NCI-H748 treated with DMSO at 0.1 percent for 48 hours (cell line): ENCODE measurements at places on chromosomes 5 and 9.

DNA sequence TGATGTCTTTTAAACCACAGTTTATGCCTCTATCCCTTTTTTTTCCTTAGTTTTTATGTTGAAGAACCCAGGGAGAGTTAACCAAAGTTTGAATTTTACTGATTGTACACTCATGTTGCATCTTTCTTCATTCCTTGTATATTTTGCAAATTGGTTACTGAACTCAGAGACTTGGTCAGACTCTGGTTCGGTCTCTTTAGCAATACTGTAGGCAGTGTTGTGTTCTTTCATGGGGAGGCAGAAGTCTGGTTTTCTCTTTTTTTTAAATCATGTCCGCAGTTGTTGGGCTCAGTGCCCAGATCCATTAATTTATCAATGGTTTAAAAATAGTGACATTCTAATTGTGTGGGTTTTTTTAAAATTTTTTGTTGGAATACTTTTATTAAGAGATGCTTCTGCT is 23.4 kb downstream of the UBE2R2 start:
- DNase-seq: no peak

DNA sequence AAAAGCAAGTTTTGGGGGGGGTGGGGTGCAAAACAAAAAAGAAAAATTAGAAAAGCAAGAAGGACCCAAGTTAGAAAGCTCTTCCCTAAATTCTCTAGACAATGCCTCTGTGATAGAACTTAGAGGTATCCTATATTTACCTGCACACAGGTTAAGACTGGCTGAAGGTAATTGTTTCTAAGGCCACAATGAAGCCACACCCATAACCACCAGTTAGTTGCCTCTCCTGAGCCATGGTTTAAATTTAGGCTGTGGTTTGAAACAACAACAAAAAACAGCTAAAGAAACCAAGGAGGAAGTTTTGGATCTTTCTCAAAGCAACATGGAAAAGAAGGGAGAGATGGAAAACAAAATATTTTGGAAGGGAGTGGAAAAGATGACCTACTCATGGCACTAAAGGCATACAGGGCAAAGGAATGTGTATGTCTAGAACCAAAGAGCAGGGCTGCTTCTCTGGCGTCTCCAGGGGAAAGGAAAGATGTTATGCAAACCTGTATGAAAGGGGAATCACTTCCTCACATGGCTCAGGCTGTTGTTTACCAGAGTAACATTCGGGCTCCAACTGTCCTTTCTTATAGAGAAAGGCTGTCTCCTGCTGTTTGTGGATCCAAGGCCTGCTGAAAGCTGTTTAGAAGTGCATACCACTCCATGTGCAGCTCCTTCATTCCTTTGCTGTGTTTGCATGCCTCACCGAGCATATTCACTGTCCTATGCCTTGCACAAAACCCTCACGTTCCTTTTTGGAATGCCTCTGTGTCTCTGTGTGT is 408.9 kb upstream of the MPDZ start:
- no peak for DNase-seq

GRCh38 chr5:73234204-73234555 is 61.2 kb downstream of the TMEM174 start:
- no peak for DNase-seq

GRCh38 chr5:159337016-159337955 is 7.0 kb upstream of the IL12B start:
- no peak for DNase-seq

DNA sequence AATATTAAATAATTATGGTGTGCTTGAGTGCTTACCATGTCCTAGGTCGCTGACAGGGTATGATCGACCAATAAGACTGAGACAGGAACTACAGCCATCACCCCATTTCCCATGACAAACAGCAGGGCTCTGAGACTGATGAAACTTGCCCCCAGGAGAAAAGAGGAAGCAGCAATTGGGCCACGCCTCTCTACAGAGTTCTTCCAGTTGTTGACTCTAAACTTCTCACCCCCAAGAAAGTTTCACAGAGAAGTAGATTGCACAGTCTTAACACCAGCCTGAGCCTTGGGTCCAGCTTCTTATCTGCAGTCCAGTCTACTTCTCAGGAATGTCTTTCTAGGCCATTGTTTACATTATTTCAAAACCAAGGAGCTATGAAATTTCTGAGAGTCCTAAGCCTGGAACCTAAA is 182.2 kb upstream of the ANKRD55 start:
- no peak for DNase-seq

- DNase-seq: peak; percentile 89
These were observed 45.7 kb upstream of the IRX2 start for GRCh38 chr5:2797160-2797559.

GRCh38 chr5:66814146-66814991 is 218.2 kb downstream of the MAST4 start:
- DNase-seq: peak; percentile 44

DNA sequence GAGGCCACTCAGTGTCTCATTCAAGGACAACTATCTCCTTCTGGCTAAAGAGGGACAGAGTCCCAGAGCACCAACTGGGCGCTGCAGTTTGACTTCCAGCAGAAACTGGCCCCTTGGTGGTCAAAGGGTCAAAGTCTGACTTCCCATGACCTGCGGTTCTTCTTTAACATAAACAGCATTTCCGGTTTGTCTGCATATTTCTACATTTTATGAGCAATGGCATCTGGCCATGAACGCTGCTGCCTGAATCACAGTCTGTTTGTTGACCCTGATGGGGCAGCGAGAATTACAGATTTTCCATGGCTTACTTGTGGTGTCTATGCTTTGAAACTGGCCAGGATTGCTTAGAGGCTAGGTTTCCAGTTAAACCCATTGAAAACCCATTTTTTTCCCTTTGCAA is 1.3 kb downstream of the TNFSF15 start:
- no peak for DNase-seq

- DNase-seq: no peak
These were observed 2.1 kb downstream of the ARHGEF37 start for GRCh38 chr5:149583394-149583793.

DNA sequence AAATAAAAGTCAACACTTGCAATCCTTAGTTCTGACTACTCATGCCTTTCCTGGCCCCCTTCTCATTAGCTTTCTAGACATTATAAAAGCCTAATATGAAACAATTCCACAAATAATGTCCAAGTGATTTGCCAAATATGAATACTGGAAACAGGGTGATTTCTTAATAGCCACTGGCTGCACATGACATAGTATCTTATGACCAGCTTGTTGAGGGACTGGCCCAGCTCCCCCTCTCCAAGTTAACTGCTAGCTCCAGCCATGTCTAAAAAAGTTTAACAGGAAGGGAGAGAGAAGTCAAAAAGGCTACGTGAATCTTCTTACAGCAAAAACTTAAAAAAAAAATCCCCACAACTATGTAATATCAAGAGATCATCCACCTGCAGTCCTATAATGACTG is 1.5 kb downstream of the CERT1 start:
- no peak for DNase-seq

DNA sequence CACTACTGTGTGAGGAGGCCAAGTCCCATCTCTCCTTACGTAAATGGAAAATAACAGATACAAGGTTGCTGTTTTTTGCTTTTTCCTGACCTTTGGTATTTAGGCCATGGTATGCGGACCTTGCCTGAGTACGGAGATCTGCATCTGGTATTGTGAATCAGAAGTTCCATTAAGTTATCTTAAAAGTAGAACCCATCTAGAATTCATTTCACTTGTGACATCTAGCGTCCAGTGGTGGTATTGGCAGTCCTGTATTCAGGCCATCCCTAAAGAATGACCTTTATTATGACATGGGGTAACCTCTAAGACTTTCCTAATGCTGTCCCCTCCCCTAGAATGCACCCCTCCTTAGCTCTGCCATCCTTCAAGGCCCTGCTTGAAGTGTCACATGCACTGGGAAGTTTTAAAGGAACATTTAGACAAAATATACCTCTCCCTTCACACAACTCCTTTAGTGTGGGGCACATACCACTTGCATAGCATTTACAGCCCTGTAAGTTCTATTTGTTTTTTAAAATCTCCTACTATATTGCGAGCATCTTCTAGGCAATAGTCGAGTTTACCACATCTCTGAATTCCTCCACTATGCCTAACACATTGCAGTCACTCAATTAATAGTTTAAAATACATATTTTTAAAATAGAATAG is 1.9 kb upstream of the SPDL1 start:
- DNase-seq: peak; percentile 44

GRCh38 chr5:76805821-76806505 is 12.9 kb upstream of the F2RL1 start:
- no peak for DNase-seq

- peak; percentile 35 for DNase-seq
These were observed 21.8 kb upstream of the ANKRD18A start for GRCh38 chr9:38641985-38642864.

DNA sequence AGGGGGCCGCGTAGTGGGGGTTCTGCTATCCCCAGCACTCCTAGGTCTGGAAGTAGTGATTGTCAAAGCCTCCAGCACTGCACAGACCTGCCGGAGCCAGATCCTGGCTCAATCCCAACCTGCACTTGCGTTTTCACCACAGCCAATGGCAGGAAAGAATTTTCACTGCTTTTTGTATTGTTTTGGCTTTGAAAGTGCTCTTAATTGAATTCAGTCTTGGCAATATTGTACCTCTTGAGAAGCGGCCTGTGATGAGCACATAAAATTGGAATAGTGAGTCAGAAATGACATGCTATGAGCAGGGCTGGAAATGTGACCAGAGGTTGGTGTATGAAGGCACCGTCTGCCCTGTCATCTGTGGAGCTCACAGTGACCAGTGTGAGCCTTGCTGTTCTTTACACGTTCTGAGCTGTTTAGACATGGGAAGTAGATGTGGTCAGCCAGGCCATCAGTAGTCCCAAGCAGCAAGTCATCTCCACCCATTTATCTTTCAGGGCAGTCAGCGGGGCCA is 41.5 kb downstream of the SECISBP2 start:
- no peak for DNase-seq

DNA sequence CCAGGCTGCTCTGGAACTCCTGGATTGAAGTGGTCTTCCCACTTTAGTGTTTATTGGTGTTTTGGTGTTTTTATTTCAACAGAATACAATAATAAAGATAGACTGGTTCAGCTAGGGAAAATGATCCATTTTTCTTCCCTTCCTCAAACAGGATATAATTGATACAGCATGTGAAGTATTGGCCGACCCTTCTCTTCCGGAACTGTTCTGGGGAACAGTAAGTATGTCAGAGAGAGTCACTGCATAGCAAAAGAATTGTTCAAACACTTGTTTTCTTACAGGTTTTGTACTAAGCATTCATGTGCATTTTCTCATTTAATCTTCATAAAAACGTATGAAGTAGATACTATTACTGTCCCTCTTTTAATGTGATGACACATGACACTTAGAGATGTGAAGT is 31.6 kb downstream of the NUP188 start:
- DNase-seq: no peak

- DNase-seq: no peak
These were observed 12.4 kb upstream of the ARAP3 start for GRCh38 chr5:141694479-141694878.

DNA sequence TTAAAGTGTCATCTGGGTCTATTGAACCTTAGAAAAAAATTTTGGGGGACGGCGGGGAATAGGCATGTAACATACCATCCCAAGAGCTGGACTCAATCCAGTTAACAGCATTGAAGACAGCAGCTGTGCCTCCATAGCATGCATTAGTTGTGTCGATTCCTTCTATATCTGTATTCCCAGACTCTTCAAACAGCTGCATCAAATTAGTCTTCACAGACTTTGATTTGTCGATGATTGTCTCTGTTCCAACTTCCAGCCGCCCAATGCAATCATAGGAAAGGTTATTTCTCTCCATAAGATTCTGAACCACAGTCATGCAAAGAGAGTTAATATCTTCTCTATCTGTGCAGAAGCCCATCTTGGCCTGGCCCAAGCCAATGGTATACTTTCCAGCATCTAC is 14.8 kb downstream of the HMGCS1 start:
- DNase-seq: no peak

DNA sequence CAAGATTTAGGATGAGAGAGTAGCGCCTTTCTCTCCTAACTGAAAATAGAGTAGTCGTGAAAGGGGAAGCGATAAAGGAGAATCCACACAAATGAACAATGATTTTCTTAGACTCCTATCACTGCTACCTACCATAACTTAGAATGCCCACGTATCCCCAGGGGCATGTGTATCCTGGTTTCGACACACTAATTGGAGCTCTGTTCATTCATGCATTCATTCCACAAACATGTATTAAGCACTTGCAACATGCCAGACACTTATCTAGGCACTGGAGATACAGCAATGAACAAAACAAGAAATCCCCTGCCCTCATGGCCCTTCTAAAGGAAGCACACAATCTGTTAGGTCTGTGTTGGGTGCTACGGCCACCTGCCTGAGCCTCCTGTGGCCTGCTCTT is 40.0 kb downstream of the ARL15 start:
- DNase-seq: no peak

GRCh38 chr5:171801-172331 is 19.4 kb upstream of the LRRC14B start:
- DNase-seq: no peak

DNA sequence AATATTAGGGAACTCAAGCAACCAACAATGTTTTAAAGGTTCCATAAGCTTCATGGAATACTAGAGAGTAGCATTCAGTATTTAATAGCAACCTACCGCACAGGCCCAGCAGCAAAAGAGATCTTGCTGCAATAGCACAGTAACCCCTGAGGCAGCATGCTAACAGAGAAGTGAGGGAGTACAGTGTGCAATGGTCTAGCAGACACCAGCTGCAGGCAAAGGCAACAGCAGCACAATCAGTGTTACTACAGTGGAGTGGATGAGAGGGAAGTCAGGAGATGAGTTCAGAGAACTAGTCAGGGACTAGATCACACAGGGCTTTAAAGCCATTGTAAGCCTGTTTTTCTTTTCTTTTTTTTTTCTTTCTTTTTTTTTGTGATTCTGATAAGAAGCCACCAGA is 2.8 kb downstream of the TICAM2 start:
- DNase-seq: no peak

GRCh38 chr9:93903886-93904648 is 51.1 kb downstream of the BARX1 start:
- DNase-seq: no peak

DNA sequence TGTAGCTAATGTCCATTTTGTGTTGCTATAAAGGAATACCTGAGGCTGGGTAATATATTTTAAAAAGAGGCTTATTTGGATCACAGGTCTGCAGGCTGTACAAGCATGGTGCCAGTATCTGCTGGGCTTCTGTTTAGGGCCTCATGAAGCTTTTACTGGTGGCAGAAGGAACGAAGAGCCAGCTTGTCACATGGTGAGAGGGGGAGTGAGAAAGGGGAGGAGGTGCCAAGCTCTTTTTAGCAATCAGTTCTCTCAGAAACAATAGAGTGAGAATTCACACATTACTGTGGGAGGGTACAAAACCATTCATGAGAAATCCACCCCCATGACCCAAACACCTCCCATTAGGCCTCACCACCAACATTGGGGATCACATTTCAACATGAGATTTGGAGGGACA is 340.9 kb downstream of the RASEF start:
- DNase-seq: no peak

GRCh38 chr9:27939186-27939585 is 365.9 kb upstream of the C9orf72 start:
- DNase-seq: no peak
